CD4-positive, CD25-positive, alpha-beta regulatory T cell (primary cell): ENCODE measurements at places on chromosomes 6 and 20. TPM values are rescaled to one million over a fixed set of nuclear protein-coding genes. Genes with fewer than 3 reads are reported as not detected.
A peak's percentile ranks its signal among the peaks of the same experiment; 100 is the strongest.

DNA sequence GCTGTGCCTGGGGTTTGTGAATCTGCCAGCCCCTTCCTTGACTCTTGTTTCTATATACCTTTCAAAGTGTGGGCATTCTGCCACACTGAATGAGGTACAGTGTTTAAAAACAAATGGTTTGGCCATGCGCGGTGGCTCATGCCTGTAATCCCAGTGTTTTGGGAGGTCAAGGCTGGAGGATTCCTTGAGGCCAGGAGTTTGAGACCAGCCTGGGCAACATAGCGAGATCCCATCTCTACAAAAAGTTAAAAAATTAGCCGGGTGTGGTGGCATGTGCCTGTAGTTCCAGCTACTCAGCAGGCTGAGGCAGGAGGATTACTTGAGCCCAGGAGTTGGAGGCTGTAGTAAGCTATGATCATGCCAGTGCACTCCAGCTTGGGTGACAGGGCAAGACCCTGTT is 5.8 kb downstream of the FAM83D start:
- no peak overlapping the region for H3K4me3 ChIP-seq
- H3K36me3 ChIP-seq = no peaks in the 10 kb centered on the region
- H3K27me3 ChIP-seq = no peaks in the 10 kb centered on the region
- H3K27ac ChIP-seq = no peak overlapping the region

Gene BIRC7
- not detected for polyA plus RNA-seq

DNA sequence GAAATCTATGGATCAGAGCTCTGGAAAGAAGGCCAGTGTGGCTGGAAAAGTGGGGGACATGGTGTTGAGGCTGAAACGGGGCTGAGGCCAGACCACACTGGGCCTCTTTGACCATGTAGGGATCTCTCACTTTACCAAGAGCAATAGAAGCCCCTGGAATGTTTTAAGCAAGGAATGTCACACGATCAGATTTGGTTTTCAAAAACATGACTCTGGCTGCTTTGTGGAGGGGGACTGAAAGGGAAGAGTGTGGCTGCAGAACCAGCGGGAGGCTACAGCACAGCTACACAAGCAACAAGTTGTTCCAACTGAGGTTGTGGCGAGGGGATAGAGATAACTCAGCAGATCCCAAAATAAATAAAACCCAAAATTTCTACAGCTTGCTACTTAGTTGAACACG is 346.0 kb downstream of the NRN1 start:
- H3K27ac ChIP-seq = no peak overlapping the region

Gene PLA2G7
- not detected for polyA plus RNA-seq

Gene PRPH2
- polyA plus RNA-seq = 0.07 TPM

- H3K4me3 ChIP-seq = no peak overlapping the region
- H3K36me3 ChIP-seq = no peaks in the 10 kb centered on the region
- H3K27ac ChIP-seq = no peak overlapping the region
Measured at GRCh38 chr6:146856296-146856695, 257.5 kb downstream of the ADGB start.

Gene SMIM13
- 1.9 TPM for polyA plus RNA-seq

GRCh38 chr6:147711476-147711875 is 203.0 kb downstream of the SAMD5 start:
- no peaks in the 10 kb centered on the region for H3K4me1 ChIP-seq
- no peaks in the 10 kb centered on the region for H3K36me3 ChIP-seq
- no peak overlapping the region for H3K4me3 ChIP-seq
- no peak overlapping the region for H3K27ac ChIP-seq

GRCh38 chr20:4645621-4646020 is 76.1 kb upstream of the PRND start:
- H3K36me3 ChIP-seq = no peaks in the 10 kb centered on the region
- H3K27ac ChIP-seq = no peak overlapping the region
- no peaks in the 10 kb centered on the region for H3K27me3 ChIP-seq
- no peak overlapping the region for H3K4me3 ChIP-seq

- no peak for DNase-seq
- no peaks in the 10 kb centered on the region for H3K4me1 ChIP-seq
- H3K27me3 ChIP-seq = peaks cover 10% of the 10 kb centered on the region
Measured at GRCh38 chr6:136930528-136930927, 8.4 kb downstream of the SLC35D3 start.

Gene BPIFB1
- polyA plus RNA-seq = not detected

- H3K36me3 ChIP-seq = no peaks in the 10 kb centered on the region
- no peak overlapping the region for H3K27ac ChIP-seq
- peak; percentile 22 for DNase-seq
Measured at GRCh38 chr6:109660526-109661320, 30.3 kb downstream of the AK9 start.

DNA sequence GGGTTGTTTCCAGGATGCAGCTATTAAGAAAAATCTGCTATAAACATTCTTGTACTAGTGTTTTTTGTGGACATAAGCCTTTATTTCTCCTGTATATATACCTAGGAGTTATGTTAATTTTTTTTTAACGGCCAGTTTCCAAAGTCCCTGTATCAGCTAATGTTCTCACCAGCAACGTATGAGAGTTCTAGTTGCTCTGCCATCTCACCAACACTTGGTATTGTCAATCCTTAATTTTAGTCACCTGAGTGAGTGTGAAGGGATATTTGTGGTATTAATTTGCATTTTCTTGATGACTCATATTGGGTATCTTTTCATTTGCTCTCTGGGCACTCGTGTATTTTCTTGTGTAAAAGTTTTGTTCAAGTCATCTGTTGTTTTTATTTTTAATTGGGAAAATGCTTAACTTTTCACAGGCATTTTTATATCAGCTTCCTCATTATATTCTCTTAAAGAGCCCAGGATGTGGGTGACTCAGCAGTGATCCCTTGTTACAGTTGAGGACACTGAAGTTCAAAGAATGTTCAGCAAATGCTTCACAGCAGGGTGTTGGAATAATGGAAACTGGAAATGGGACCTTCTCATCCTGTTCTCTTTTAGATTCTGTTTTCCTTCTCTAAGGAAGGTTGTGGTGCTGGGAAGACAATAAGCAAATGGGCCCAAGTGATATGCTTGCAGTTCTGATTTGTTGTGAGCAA is 211.7 kb upstream of the PRND start:
- no peaks in the 10 kb centered on the region for H3K4me1 ChIP-seq
- H3K27ac ChIP-seq = no peak overlapping the region
- H3K27me3 ChIP-seq = peaks cover 10% of the 10 kb centered on the region
- H3K4me3 ChIP-seq = no peak overlapping the region
- H3K36me3 ChIP-seq = no peaks in the 10 kb centered on the region

- no peaks in the 10 kb centered on the region for H3K36me3 ChIP-seq
- no peak overlapping the region for H3K4me3 ChIP-seq
- no peaks in the 10 kb centered on the region for H3K4me1 ChIP-seq
- no peak for DNase-seq
- no peak overlapping the region for H3K27ac ChIP-seq
Measured at GRCh38 chr6:104638841-104639290, 220.9 kb downstream of the HACE1 start.

DNA sequence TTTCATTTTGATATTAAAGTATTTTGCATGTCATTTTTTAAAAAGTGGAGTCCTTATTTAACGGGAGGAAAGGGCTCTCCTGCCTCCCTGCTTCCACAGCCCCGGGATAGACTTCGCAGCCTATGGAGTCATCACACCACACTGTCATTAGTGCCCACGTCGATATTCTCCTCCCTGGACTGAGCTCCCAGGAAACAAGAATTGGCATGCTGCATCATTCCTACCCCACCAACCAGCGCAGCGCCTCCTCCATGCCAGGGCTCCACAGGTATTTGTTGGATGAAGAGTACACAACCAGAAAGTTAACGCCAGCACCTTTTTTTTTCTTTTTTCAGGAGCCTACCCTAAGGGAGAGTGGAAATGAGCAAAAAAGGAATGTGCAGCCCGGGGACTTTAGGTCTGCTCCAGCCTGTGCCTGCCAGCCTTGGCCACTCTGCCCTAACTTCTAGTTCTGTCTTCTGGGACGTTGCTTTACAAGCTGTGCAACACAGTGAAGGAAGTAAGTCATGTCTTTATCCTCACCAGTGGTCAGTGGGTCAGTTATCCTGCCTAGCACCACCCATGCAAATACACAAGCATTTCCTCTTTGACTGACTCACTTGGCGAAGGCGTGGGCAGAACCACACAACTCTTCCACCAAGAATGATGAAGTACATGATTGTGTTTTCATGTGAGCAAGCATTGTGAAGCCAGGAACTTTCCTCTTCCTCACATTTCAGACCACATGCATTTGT is 180.7 kb upstream of the UST start:
- no peaks in the 10 kb centered on the region for H3K36me3 ChIP-seq
- H3K4me1 ChIP-seq = no peaks in the 10 kb centered on the region
- no peaks in the 10 kb centered on the region for H3K27me3 ChIP-seq
- H3K27ac ChIP-seq = no peak overlapping the region
- no peak overlapping the region for H3K4me3 ChIP-seq

- H3K4me1 ChIP-seq = no peaks in the 10 kb centered on the region
- DNase-seq = no peak
- H3K27ac ChIP-seq = no peak overlapping the region
- no peaks in the 10 kb centered on the region for H3K36me3 ChIP-seq
Measured at GRCh38 chr6:31113861-31114540, 599 bp upstream of the PSORS1C1 start.

Gene YTHDF1
- 33.5 TPM for polyA plus RNA-seq

DNA sequence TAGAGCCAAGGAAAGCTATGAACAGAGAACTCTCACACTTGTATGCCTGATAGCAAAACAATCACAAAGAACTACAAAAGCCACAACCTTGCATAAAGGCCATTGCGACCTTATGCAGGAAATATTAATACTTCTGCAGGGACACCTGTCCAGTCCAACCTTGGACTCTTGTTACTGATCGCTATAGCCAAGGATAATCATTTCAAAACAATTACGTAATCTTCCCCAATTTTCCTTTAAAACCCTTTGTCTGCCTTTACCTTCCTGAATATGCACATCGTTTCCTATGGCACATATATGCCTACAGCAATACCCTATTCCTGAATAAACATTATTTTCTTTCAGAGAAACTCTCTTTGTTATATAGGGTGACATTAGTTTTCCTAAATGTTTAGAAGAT is 22.8 kb downstream of the PPIL6 start:
- no peaks in the 10 kb centered on the region for H3K4me1 ChIP-seq
- H3K36me3 ChIP-seq = no peaks in the 10 kb centered on the region
- DNase-seq = no peak

- no peaks in the 10 kb centered on the region for H3K4me1 ChIP-seq
- no peaks in the 10 kb centered on the region for H3K27me3 ChIP-seq
- H3K4me3 ChIP-seq = no peak overlapping the region
- no peaks in the 10 kb centered on the region for H3K36me3 ChIP-seq
Measured at GRCh38 chr6:18415671-18416340, 28.7 kb downstream of the RNF144B start.

Gene HTR1E
- not detected for polyA plus RNA-seq

Gene DEFB124
- polyA plus RNA-seq = not detected

Gene HCRTR2
- not detected for polyA plus RNA-seq

Gene IP6K3
- not detected for polyA plus RNA-seq

Gene DNAH8
- 1.2 TPM for polyA plus RNA-seq

DNA sequence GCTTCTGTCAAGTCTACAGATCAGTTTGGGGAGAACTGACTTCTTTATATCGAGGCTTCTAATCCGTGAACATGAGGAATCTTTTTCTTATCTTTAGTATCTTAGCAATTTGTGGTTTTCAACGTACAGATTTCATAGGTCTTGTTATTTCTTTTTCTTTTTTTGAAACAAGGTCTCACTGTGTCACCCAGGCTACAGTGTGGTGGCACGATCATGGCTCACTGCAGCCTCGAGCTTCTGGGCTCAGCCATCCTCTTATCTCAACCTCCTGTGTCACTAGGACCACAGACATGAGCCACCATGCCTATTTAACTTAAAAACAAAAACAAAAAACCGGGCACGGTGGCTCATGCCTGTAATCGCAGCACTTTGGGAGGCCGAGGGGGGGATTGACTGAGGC is 29.3 kb downstream of the DNAJC5 start:
- peaks cover 23% of the 10 kb centered on the region for H3K36me3 ChIP-seq
- no peaks in the 10 kb centered on the region for H3K27me3 ChIP-seq
- DNase-seq = no peak

Gene CDSN
- not detected for polyA plus RNA-seq

DNA sequence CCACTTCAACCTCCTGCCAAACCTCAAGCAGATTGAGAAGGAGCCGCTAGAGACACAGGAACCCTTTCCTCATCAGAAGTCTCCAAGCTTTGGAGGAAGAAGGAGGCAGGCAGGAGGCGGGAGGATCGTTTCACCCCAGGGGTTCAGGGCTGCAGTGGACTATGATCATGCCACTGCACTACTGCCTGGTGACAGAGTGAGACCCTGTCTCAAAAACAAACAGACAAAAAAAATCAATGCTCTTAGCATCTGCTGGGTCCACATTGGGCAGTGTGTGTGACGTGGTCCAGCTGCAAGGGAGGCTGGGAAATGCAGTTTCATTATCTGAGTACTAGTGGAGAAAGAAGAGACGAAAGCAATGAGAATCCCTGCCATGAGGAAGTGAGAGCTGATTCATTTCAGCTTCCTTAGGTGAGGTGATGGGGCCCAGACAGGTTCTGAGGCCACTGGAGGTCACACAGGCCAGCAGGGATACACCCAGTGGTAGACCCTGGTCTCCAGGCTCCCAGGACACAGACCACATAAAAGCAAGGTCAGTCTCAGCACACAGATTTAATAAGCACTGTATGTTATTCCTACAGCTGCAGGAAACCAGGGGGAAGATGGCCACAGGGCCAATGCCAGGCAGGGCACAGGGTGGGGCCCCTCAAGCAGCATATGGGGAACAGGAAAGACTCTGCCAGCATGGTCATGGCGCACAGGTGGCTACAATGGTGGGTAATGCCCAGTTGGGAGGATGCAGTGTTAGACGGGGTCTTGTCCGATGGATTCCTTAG is 4.3 kb downstream of the GFRA4 start:
- peaks cover 3% of the 10 kb centered on the region for H3K27me3 ChIP-seq
- H3K36me3 ChIP-seq = no peaks in the 10 kb centered on the region
- H3K4me3 ChIP-seq = no peak overlapping the region
- DNase-seq = peak; percentile 53

- no peaks in the 10 kb centered on the region for H3K27me3 ChIP-seq
- DNase-seq = no peak
- H3K36me3 ChIP-seq = peaks cover 60% of the 10 kb centered on the region
- no peaks in the 10 kb centered on the region for H3K4me1 ChIP-seq
Measured at GRCh38 chr20:58362206-58362516, 26.9 kb upstream of the VAPB start.

Gene MTO1
- polyA plus RNA-seq = 40.5 TPM

DNA sequence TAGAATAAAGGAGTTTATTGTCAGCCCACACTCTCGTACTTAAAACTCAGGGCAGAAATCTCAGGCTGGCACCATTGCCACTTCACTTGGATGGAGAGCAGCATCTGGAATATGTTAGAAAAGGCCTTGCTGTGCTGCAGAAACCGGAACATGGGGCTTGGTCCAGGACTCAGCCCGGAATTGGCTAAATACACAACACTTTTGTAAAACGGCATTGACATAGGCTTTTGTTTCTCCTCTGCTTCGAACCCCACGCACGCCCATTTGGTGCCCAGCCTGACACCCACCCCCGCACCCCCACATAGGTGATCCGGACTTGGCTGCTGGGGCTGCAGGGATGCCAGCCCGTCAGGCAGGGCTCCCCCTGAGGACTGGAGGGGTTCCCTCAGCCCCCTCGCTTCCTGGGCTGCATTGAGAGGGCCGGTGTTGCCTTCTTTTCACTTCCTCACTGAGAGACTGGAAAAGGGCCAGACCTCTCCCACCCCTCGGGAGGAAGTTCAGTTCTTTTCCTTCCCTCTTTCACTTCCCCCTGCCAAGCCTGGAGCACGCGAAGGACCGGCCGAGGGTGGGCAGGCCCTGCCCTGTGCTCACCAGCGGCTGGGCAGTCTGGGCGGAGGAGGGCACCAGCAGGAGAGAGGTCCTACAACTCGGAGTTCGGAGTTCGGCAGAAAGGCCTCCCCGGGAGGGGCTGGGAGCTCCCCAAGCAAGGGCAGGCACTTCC is 17.9 kb upstream of the CST3 start:
- no peaks in the 10 kb centered on the region for H3K36me3 ChIP-seq
- H3K4me3 ChIP-seq = no peak overlapping the region
- no peak overlapping the region for H3K27ac ChIP-seq
- H3K4me1 ChIP-seq = no peaks in the 10 kb centered on the region

Gene DPPA5
- polyA plus RNA-seq = not detected
